PC-3 (cell line): ENCODE measurements at places on chromosomes 3 and 15.

- peak; percentile 84 for DNase-seq
Observed at GRCh38 chr3:16665282-16665741, 60.1 kb upstream of the DAZL start.

- DNase-seq: no peak
Observed at GRCh38 chr3:187902041-187902471, 156.8 kb upstream of the BCL6 start.

DNA sequence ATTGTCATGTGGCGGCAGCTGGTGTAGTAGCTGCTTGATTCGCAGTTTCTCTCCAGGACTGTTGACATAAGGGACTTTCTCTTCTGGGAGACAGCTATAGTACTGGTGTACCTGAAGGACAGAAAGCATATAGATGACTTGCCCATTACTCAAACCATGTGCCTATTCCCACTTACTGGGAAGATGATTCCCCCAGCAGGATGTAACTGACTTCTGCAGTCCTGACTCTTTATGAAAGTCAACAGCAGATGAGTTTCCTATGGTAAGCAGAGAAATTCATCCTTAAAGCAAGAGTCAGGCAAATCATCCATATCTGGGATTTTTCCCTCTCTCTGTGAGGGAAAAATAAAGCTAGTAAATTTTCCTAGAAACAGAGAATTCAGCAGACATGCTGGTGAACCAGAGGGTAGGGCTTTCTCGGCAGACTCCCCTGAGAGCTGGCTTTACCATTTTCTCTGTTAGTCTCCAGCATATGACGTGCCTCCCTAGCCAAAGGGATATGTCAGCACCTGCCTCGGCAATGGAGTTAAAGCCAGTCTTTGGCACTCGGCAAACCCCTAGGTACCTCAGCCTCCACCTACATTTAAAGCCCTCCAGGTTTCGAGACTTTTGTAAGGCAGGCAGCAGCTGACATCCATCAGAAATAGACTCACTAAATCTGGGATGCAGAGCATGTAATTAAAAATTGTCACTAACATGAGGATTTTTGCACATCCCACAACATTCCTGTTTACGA lies 62.1 kb downstream of the PRICKLE2 start:
- DNase-seq: no peak

DNA sequence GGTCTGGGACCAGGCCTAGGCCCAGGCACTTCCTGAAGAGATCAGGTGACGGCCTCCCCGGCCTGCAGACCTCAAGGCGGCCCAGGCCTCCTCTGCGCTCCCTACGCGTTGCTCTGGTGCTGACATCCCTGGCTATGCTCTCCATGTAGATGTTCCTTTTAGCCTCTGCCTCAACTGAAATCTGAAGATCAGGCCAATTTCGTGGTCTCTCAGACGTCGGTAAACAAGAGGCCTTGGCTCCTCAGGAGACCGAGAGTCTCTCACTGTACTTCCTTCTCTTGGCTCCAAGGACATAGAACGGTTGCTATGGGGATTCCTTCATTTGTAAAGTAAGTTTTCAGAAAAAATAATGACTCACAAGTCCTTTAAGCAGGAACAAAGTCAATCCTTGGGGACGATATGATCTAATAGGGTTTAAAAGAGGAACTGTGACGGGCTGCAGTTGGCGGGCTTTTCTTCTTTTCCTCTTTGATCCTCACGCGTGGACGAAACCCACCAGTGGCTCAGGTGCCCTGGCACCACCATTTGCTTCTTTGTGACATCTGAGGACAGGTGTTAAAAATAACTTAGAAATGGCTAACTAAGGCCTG lies 55.6 kb upstream of the CGNL1 start:
- no peak for DNase-seq

DNA sequence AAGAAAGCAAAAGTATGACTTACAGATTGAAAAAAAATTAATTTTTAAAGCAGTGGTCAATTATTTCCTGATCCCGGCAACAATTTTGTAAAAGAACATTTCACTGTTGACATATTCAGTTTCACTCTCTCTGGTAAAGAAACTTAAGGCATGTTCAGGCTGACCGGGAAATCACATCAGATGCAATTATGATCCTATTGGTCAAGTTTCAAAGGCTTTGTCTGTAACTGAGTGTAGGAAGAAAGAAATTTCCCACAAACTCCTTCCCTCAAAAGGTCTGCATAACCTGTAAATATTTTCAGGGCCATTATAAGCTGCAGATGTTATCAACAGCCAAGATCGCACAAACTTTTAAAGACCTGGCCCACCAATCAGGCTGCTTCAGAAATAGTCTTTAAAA lies 205.4 kb upstream of the IGF1R start:
- DNase-seq: no peak

- DNase-seq: no peak
Observed at GRCh38 chr3:24526640-24527212, 32.1 kb upstream of the THRB start.
